ENCODE measurements at places on chromosomes 6 and 20. TPM values are rescaled to one million over a fixed set of nuclear protein-coding genes. Genes with fewer than 3 reads are reported as not detected.
A peak's percentile ranks its signal among the peaks of the same experiment; 100 is the strongest.

DNA sequence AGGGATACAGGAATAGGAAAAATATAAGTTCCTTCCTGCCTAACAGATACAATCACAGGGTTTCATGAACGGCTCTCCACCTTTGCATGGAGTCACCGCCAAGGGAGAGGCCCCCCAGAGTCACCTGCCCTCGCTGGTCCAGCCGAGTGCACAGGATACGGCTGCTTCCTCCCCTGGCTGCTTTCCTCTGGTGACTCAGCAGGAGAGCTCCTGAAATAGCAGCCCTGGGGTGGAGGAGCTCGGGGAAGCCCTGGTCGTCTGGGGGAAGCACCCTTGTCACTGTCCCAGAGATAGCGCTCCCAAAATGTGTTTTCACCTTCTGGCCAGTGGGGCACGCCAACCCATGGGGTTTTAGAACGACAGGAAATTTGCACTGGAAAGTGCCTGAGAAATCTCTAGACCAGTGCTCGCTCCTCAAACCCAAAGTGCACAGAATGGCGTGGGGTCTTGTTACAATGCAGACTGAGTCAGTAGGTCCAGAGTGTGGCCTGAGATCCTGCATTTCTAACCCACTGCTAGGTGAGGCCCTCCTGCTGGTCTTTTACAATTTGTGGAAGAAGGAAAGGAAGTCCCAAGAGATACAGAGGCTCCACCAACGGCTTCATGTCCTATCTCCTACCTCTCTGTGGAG, 35.9 kb upstream of the FAM50B start:
- no peak for DNase-seq

DNA sequence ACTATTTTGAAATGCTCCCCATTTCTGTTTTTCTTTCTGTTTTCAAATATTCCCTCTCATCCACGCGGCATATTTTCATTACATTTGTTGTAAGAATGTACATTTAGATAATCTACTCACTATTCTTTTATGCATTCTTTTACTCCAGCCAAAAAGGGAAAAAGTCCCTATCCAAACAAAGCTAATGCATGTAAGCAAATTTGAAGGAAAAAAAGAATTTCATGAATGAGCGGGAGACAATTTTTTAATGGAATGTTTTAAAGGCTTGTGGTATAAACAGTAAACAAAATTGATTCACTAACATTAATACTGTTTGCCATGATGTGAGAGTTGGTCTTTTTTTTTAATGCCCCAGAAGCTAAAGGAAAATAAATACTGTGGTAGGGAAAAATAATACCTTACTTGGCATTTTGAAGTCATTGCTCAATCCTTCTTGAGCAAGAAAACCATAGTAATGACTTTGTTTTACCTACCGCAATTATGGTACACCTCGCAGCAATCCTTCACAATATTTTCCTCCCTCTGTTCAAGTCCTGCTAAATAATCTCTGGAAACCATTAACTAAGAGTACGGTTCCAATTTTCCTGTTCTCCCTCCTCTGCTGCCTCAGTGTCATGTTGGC, 79.0 kb downstream of the BACH2 start:
- DNase-seq = no peak

- DNase-seq = peak; percentile 95
Measured at GRCh38 chr6:27505209-27506027, 32.5 kb upstream of the ZNF184 start.

Gene PPIL6
- polyA plus RNA-seq = 0.16 TPM

Gene SYNGAP1
- polyA plus RNA-seq = 2.0 TPM

DNA sequence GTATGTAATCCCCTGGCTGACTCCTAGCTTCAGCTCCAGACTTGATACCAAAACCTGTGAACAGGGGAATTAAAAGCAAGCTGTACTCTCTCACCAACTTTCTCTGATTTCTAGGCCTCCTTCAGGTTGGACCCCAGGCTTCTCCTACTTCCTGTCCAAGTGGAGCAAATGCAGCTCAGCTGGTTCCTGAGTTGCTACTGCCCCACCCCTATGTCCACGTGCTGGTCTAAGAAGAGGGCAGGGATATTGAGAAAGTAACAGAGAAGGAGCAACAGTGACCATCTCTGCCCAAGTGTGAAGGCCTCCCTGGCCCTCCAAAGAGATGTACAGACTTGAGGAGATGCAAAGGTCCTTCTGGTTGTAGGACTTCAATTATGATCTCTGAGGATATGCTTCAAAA, 188.3 kb upstream of the MCHR2 start:
- no peak for DNase-seq

DNA sequence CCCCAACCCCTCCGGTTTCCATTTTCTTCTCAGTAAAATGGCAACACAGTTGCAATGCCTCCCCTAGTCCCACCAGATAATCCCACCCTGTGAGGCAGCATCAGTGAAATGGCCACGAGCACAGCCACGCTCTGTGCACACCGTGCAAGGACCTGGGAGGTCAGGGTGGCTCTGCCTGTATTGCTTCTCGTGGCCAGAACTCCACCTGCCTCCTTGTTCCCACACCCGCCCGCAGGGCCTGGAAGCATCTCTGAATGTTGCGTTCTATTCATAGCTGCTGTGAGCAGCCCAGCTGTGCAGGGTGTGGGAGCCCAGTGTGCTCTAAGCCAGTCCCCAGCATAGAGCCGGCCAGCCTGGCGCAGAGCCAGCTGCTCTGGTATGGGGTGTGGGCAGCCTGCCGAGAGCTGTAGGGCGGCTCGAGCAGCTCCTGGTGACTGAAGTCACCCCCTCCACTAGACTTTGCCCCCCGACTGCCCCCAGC, 161.1 kb downstream of the DLL1 start:
- DNase-seq = peak; percentile 34

GRCh38 chr6:10838794-10839333, 525 bp upstream of the MAK start:
- DNase-seq = no peak

DNA sequence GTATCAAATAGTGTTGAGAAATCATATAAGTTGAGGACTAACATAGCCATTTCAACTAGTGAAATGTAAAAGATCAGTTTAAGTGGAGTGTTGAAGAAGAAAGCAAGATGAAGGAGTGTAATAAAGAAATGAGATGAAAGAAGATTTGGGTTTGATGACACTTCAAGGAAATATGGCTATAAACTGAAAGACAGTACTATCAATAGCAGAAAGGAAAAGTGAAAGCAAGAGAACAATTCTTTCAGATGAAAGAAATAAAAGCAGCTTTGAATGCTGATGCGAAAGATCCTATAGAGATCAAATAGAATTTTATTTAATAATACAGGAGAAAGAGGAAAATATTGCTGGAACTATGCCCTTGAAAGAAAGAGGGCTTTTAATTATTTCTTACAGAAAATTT, 92.8 kb upstream of the PRSS16 start:
- DNase-seq = no peak

Gene PDE10A
- not detected for polyA plus RNA-seq

DNA sequence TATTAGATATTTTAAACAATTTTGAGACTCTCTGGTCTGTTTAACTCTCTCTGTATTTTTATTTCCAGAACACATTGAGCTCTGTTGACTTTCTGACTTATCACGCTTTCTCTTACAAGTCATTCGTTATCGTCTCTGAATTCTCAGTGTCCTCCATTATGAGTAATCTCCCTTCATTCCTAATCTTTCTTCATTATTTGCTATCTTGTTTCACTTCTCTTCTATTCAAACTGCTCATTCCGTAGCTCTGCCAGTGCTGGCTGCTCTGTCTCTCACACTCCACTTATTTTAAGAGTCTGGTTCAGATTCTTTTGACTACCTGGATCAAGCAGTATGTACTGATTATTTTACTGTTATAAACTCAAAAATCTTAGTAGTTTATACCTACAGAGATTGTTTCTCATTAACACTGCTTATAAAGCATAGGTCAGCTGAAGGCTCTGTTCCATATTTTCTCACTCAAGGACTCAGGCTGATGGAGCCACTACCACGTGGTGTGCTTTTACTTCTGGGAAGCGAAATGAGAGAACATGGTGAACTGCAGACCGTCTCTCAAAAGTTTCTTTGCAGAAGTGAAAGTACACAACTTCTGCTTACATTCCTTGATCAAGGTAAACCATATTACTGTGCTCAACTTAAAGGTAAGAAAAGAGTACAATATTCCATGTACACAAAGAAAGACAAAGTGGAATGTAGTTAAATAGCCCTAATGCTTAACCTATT, 485.2 kb downstream of the GRIK2 start:
- DNase-seq = no peak

GRCh38 chr20:49460916-49461315, 21.6 kb downstream of the KCNB1 start:
- no peak for DNase-seq

Gene SPATS1
- not detected for polyA plus RNA-seq

Gene RIMS4
- polyA plus RNA-seq = not detected

- peak; percentile 71 for DNase-seq
Measured at GRCh38 chr20:9927224-9927623, 88.3 kb upstream of the PAK5 start.

- no peak for DNase-seq
Measured at GRCh38 chr6:51788121-51788520, 299.3 kb downstream of the PKHD1 start.

GRCh38 chr6:7728855-7729590, 3.1 kb downstream of the BMP6 start:
- no peak for DNase-seq

Gene TRAPPC3L
- polyA plus RNA-seq = 0.12 TPM

- DNase-seq = peak; percentile 97
Measured at GRCh38 chr20:19786311-19786710, 28.3 kb downstream of the RIN2 start.

DNA sequence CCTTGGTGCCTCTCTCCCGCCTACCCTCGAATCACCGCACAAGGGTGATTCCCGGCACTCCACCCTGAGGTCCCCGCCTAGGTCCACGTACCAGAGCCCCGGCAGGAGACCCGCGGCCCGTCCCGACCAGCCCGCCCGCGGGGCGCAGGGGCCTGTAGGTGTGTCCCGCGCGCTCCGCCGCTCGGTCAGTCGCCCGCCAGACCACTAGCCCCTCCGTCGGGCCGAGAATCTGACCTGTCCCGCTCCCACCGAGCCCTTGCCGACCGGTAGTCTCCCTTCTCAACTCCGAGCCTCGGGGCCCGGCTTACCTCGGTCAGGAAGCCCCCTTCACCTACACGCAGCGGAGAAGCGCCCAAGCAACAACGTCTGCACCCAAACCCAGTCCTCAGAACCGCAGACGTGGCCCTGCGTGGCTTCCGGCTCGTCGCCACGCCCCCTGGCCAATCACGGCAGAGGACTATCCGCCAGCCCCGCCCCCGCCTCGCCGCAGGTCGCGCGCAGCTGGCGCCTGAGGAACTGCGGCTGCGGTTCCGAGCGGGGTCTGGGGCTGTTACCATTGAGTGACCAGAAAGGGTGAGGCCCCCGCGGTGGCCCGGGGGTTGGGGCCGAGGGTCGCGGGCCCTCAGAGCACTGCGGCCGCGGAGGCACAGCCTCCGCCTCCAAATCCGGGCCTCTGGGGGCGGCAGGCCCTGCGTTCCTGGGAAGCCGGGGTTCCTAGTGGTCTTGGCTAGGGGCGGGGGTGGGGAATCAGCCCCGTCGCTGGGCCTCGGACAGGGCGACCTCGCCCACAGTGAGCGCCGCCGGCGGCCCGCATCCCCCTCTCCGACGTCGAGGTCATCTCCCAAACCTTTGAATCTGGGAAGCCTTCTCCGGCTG, at the start of the genes PGM3 and RWDD2A:
PGM3 (minus strand) TSS at position 395 of the 876 bp plus-strand sequence. CDS start 2,253 bp downstream, outside the sequence.
RWDD2A (plus strand) TSS at position 487 of the 876 bp plus-strand sequence. CDS start 1,095 bp downstream, outside the sequence.
- DNase-seq = no peak

Gene B3GALT4
- polyA plus RNA-seq = 1.4 TPM

Gene BANF2
- not detected for polyA plus RNA-seq

DNA sequence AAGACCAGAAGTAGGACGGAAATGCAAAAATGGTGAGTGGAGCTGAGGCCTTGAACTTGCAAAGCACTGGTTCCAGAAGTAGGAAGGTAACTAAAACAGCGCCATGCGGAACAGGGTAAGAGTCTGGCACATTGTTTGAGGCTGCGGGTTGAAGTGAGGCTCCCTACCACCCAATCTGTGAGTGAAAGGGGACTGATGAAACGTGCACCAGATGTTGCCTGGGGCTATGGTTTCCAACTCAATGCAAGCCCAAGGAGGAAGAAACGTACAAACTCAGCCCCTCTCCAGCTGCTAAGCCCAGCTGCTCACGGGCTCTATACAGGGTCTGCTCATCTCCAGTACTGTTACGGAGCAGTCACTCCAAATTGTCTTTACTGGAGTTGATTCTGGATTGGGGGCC, 68.7 kb upstream of the KCNK16 start:
- no peak for DNase-seq

GRCh38 chr20:52614051-52614863, 357.9 kb upstream of the TSHZ2 start:
- DNase-seq = no peak

GRCh38 chr6:34190504-34191122, 44.7 kb upstream of the GRM4 start:
- DNase-seq = no peak

DNA sequence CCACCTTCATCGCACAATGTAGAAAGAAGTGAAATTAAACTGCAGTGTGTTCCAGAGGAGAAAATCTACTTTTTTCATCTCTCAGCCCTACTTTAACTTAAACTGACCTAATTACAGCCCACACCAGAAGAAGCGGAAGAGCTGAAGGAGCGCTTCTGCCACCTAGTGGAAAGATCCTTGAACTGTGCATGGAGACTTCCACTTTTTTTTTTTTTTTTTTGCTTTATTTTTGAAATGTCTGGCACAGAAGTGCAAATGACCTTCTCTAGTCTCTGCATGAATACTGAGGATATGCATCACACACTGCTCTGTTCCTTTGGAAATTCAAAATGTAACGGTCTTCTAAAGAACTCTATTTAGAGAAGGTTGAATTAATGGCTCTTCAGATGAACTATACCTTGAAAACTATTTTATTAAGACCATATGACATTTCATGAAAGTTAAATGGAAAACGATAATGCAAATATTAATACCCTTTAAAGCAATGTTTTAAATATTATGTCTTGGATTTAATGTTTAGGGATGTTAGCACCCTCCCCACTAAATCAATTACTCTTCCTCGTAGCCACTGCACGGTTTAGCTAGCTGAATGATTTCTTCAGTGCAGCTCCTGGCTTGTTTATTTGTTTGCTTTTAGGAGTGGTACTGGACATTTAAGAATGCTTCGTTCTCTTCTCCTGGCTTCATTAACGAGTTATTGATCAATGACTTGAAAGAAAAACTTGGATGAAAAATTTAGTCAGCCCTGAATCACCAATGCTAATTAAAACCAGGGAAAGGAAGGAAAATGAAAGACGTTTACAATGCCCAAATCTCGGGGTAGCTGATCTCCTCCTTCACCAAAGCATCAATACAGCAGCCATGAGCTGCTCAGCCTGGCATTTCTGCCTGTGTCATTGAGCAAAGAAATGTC, 569.6 kb upstream of the GJE1 start:
- DNase-seq = peak; percentile 28

DNA sequence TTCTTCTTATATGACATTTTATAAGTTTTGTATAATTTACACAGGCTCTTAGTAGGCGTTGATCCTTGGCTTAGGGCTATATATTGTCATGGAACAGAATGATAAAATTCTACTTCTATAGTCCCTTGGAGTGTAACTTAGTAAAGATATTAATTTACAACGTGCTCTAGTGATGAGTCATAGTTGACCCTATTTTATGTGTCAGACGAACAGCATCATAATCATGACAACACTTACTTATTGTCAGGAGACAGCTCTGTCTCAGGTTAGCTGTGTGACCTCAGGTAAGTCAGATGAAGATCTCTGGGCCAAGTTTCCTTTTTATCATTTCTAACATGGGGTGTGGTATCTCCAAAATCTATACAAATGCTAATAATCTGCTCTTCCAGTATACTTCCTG, 473.5 kb downstream of the UTRN start:
- DNase-seq = peak; percentile 67

- DNase-seq = no peak
Measured at GRCh38 chr6:110545081-110545872, 68.9 kb upstream of the SLC22A16 start.

- DNase-seq = no peak
Measured at GRCh38 chr6:48144021-48144420, 33.0 kb upstream of the PTCHD4 start.

Gene WFDC12
- 0.35 TPM for polyA plus RNA-seq

Gene SUMO4
- 0.04 TPM for polyA plus RNA-seq

- no peak for DNase-seq
Measured at GRCh38 chr6:74689601-74690000, 516.3 kb downstream of the COL12A1 start.

All from foreskin keratinocyte (primary cell).